ENCODE measurements at places on chromosomes 5 and 9.

GRCh38 chr9:97411440-97411788 lies 482 bp upstream of the TDRD7 start:
- no peak for DNase-seq

DNA sequence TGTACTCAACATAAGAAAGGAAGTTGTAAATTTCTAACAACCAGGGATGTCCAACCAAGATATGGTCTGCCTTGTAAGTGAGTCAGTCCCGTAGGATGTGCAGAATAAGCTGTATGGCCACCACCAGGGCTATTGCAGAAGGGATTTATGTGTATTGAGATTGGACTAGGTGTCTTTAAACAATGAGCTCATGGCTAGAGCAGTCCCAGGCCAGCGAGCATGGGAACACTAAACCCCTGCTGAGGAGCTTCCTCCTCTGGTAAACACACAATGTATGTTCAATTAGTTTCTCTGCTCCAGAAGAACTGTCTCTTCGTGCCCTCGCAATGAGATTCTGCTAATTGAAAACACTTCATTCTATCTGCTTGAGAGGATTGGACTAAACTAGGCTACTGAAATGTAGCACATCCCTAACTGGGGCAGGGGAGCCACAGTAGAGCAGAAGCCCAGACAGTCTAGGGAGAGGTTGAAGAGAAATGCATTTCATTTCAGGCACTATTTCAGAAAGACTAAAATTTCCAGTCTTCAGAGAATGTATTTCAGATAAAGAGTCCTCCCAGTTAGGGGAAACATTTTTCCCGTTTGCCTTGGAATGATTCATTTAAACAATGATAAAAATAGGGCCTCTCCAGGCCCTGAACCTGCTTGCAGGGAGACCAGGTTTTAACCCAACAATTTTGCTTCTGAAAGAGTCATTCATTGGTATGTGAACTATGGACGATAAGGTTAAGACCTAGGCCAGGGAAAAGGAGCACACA lies 154.7 kb downstream of the FAM114A2 start:
- no peak for DNase-seq

- no peak for DNase-seq
Measured at GRCh38 chr9:106869458-106869857, 6.5 kb downstream of the ZNF462 start.

- DNase-seq: peak; percentile 15
Measured at GRCh38 chr9:92668746-92669526, 995 bp downstream of the IPPK start.

GRCh38 chr5:98975223-98975622 lies 46.4 kb upstream of the CHD1 start:
- DNase-seq: no peak

GRCh38 chr5:154189819-154190594 lies 526 bp upstream of the GALNT10 start:
- no peak for DNase-seq

DNA sequence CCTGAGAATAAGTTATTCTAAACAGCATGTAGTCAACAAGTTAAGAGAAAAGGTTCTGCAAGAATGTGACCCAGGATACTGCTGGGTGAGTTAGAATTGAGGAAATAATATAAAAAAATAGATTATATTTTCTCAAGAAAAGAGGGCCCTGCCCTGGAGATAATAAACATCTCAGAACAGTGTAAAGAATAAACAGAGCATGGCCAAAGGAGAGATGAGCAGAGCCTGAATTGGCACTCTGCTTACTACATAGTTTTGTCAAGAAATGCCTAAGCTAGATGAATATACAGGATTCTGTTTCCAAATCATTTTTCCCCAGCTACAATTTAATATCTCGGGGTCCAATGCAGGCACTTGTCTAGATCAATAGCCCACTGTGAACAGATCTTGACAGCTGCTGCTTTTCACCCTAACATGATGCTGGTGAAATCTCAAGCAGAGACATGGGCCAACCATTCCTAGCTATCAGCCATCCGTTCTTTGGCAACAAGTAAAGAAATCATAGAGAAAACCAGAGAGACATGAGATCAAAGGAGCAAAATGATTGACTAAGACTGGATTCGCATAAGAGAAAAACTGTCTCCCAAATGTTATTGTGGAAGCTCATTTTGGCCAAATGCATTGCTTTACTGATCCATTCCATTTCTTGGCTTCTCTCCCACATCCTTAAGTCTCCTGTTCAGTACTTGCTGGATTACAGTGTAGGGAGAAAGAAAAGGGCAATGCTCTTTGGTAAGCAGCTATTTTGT lies 173.2 kb downstream of the PRELID2 start:
- DNase-seq: no peak

DNA sequence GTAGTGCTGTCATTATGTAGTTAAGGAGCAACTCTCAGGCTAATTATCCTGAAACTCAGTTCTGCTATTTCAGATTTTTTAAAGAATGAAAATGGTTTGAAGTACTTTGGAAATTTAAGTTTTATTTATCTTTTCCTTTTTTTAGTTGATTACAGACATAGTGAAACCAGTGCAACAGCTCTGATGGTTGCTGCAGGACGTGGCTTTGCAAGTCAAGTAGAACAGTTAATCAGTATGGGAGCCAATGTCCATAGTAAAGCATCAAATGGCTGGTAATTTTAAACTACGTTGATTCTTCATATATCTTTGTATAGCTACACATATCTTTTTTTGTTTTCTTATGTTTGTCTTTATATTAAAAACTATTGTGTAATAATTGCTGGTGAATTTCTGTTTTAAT lies 34.9 kb downstream of the YTHDC2 start:
- DNase-seq: no peak

DNA sequence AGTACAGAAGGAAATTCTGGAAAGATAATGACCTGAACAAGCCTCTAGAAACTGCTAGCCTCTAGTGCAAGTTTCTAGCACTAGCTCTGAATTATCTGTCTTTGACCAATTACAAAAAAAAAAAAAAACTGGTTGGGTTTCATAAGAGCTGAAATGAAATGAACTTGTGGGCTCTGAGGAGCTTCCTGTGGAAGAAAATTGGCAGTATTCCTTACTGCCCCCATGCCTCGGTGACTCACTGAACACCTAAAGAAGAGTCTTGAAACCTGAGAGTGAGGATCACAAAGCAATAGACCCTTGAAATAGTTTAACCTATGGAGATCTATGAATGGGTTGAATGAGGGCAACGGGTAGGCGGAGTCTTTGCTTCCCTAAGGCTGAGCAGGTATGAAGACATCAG lies 263.6 kb upstream of the RASA1 start:
- no peak for DNase-seq

GRCh38 chr9:33924978-33925797 lies 108.2 kb downstream of the UBE2R2 start:
- DNase-seq: no peak

- no peak for DNase-seq
Measured at GRCh38 chr5:179614745-179615144, 8.7 kb downstream of the HNRNPH1 start.

GRCh38 chr5:31995714-31996113 lies 178.4 kb downstream of the GOLPH3 start:
- no peak for DNase-seq

DNA sequence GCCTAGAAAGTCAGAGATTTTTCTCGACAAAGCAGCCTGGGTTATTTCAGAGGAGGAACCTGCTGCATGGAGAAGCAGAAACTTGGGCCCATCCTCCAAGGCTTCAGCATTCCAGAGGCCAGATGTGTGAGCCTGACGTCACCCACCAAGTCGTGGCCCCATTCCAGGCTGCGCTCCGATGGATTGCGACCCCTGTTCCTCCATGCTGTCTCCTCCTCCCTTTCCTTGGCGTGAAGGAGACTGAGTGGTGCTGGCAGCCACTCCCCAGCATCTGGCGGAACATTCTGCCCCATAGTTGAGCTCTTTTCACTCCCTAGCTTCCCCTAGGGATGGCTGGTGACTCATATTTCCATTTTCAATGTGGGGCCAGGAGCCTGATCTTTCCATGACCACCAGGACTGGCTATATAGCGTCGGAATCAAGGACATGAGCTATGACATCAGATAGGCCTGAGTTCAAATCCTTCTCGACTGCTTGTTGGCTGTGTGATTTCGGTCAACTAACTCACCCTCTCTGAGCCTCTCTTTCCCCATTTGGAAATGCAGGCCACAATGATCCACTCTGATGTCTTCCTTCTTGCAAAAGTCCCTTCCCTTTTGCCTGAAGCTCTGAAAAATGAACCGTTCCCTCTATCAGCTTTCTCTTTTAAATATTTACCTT lies 24.5 kb upstream of the DUSP1 start:
- no peak for DNase-seq

- peak; percentile 65 for DNase-seq
Measured at GRCh38 chr9:4315582-4316215, 15.8 kb upstream of the GLIS3 start.

DNA sequence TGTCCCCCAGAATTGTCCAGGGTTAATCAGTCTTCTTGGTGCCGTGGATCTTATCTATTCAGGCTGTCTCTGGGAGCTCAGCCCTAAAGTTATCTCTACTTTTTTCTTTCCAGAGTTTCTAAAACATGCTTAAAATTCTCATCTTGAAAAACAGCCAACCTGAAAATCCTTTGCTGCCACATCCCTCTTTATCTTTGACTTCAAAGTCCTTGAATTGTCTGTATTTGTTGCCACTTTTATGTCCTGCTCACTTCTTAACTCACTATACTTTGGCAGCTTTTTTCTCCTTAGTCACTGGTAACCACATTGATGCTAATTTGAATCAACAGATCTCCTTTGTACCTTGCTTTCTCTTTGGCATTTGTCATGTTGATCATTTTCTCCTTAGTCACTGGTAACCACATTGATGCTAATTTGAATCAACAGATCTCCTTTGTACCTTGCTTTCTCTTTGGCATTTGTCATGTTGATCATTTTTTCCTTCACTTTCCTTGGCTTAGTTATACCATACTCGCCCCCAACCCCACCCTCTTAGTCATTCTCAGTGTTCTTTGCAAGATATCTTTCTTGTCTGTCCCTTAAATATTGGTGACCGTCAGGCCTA lies 8.5 kb downstream of the DMXL1 start:
- DNase-seq: peak; percentile 15

- no peak for DNase-seq
Measured at GRCh38 chr5:146797658-146798057, 80.9 kb downstream of the PPP2R2B start.

- no peak for DNase-seq
Measured at GRCh38 chr9:124639637-124640036, 131.5 kb downstream of the NR6A1 start.

DNA sequence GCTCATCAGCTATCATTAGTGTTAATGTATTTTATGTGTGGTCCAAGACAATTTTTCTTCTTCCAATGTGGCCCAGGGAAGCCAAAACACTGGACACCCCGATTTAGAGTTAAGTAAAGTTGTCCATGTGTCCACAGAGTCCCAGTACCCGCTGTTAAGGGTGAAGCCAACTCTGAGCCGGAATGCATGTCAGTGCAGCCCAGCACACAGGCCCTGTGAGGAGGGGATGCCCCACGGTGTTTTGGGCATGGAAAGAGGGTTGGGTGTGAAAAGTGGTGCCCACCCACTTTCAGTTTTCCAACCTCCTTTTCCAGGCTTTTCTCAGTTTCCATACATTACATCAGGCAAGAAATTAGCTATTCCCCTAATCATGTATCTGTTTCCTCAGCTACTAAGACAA lies 24.4 kb downstream of the SHC3 start:
- no peak for DNase-seq

- no peak for DNase-seq
Measured at GRCh38 chr9:135666534-135667462, 3.7 kb downstream of the LCN9 start.

DNA sequence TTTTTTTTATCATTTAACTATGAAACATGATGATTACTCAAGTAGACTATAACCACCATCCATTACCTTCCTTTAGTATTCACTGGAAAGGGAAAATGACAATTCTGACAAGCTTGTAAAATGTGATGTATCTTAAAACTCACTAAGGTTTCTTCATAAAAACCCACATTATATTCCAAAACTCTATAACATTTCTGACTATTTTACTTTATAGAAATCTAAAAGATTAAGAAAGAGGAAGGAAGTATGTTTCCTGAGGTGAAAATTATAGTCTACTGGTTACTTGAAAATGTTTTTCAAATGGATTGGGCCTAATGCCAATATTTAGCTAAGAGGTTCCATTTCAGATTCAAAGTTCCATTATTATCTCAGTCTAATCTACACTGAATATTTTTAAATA lies 1982.2 kb upstream of the C9orf72 start:
- no peak for DNase-seq

- DNase-seq: no peak
Measured at GRCh38 chr5:160133071-160133917, 14.0 kb upstream of the PWWP2A start.

DNA sequence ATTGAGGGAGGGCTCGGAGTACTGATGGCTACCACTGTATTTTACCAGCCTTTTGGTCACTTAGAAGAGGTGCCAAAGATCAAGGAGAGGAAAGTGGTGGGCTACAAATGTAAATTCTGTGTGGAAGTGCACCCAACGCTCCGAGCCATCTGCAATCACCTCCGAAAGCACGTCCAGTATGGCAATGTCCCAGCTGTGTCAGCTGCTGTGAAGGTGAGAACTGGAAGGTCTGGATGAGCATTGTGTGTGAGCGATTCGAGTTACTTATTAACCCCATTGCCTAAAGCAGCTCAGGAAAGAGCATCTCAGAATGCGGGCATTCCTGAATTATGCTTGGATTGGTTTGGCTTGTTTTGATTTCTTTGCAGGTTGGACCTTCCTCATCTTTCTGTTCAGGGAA lies 67.5 kb downstream of the ZNF462 start:
- no peak for DNase-seq

DNA sequence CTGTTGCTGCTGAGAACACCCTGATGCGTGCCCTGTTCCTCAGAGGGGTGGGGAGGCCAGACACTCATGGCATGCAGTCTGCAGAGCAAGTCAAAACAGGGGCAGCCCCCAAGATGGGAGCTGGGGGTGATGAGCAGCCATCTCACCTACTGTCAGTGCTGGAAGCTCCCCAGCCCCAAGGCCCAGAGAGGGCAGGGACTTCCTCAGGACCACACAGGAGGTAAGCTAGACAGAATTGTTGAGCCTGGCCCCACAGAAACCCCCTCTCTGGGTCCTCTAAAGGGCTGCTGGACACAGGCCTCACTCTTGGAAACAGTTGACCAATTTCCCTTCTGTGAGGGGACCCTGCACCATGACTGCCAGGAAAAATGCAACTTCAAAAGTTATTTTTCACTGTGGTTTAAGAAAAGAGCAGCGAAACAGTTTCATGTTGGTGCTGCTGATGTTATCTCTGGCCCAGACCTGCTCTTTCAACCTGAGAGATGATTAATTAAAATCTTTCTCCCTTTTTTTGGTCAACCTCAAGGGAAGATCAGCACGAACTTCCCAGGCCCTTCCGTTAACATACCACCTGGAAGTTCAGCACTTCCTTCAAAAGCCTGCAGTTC lies 9.6 kb downstream of the CSF2 start:
- DNase-seq: no peak

GRCh38 chr5:144187699-144188294 lies 17.1 kb downstream of the KCTD16 start:
- peak; percentile 39 for DNase-seq

- DNase-seq: no peak
Measured at GRCh38 chr5:89315286-89316100, 432.5 kb upstream of the MEF2C start.

DNA sequence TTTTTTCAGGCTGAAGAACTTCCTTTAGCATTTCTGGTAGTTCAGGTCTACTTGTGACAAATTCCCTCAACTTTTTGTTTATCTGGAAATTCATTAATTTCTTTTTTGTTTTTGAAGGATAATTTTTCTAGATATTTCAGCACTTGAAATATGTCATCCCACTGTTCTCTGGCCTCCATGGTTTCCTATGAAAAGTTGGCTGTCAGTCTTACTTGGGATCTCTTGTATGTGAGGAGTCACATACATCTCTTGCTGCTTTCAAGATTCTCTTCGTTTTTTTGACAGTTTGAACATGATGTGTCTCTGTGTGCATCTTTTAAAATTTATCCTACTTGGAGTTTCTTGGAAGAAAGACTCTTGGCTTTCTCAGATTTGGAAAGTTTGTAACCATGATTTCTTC lies 79.5 kb downstream of the RIC1 start:
- no peak for DNase-seq

All from stimulated activated CD8-positive, alpha-beta memory T cell treated with anti-CD3 and anti-CD28 coated beads, Interleukin-7, amount 100 ng/mL, for 24 hours (primary cell).